HepG2 (cell line): ENCODE measurements at places on chromosomes 6 and 20. TPM values are rescaled to one million over a fixed set of nuclear protein-coding genes. Genes with fewer than 3 reads are reported as not detected.
A peak's percentile ranks its signal among the peaks of the same experiment; 100 is the strongest.

DNA sequence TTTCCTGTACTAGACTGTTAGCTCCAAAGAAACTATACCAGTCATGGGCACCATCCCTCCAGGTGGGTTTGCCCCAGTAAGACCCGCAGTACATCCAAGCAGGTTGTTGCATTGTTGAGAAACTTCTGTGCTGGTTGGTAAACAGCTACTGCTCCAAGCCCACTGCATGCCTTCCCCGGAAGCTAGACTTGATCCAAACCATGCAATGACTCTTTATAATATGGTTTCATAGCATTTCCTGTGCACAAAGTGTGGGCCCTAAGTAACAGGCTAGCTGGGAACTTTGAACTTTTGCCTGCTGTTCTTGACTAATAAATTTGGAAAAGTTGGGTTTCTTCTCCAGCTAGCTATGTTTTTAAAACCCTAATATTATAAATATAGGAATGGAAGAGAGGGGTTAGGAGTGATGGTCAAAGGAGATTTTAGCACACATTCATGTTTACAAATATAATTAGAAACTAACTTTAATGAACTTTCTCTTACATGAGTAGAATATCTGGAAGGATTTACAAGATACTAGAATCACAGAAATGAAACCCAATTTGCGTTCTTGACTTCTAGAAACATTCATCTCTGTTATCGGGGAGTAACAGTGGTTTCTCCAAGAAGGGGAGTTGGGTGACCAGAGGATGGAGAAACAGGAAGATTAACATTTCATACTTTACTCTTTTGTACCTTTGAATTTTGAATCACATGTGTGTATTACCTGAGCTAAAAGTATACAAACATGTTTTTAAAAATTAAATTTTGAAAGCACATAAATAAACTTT, 51.7 kb downstream of the GFOD1 start:
- no peak for DNase-seq
- H3K4me3 ChIP-seq = no peak overlapping the region
- H3K36me3 ChIP-seq = no peaks in the 10 kb centered on the region

DNA sequence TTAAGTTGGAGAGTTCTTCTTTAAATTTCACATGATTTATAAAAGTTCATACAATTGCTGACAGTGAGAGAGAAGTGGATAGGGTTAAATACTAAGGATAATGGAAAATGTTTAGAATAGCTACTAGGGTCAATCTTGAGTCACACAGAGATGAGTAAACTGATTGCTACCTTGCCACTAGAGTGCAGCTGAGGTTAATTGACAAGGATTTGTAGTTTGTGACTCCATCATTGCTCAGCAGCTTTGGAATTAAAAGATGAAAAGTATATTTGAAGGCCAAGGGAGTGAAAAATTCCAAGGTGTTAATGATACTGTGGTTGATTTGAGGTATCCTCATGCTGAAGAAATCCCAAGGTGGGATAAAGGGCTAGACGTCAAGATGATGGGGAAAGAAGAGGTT, 524.0 kb downstream of the UTRN start:
- no peaks in the 10 kb centered on the region for H3K4me1 ChIP-seq
- H3K27ac ChIP-seq = no peak overlapping the region
- H3K4me3 ChIP-seq = no peak overlapping the region
- DNase-seq = no peak
- H3K27me3 ChIP-seq = no peaks in the 10 kb centered on the region

DNA sequence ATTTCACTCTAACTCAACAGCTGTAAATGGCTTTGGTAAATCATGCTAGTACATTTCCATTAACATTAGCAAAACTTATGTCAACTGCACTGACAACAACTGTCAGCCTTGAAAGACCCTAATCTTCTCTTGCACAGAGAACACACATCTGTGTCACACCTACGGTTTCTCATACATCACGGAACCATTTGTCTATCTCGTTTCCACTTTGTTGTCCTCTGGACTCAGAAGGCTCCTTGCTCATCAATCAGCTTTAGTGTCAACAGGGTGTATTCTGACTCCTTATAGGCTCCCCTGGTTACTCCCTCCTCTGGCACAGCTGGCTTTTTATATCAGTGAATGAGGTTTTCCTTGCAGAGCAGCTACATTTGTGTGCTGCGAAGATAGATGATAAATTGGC, 49.3 kb downstream of the CD83 start:
- H3K36me3 ChIP-seq = no peaks in the 10 kb centered on the region
- H3K27me3 ChIP-seq = no peaks in the 10 kb centered on the region
- no peaks in the 10 kb centered on the region for H3K4me1 ChIP-seq
- DNase-seq = no peak
- no peak overlapping the region for H3K4me3 ChIP-seq

- no peak overlapping the region for H3K4me3 ChIP-seq
- H3K27ac ChIP-seq = no peak overlapping the region
- no peaks in the 10 kb centered on the region for H3K4me1 ChIP-seq
- H3K27me3 ChIP-seq = no peaks in the 10 kb centered on the region
These were observed 178.1 kb downstream of the RIMS1 start for GRCh38 chr6:72064399-72064975.

- H3K36me3 ChIP-seq = peaks cover 48% of the 10 kb centered on the region
- peaks cover 5% of the 10 kb centered on the region; the same call in 1 of the 2 replicates for H3K4me1 ChIP-seq
- no peaks in the 10 kb centered on the region for H3K27me3 ChIP-seq
- H3K4me3 ChIP-seq = no peak overlapping the region
- no peak overlapping the region for H3K27ac ChIP-seq
- DNase-seq = no peak
These were observed 62.2 kb downstream of the SMLR1 start for GRCh38 chr6:130889423-130889822.

DNA sequence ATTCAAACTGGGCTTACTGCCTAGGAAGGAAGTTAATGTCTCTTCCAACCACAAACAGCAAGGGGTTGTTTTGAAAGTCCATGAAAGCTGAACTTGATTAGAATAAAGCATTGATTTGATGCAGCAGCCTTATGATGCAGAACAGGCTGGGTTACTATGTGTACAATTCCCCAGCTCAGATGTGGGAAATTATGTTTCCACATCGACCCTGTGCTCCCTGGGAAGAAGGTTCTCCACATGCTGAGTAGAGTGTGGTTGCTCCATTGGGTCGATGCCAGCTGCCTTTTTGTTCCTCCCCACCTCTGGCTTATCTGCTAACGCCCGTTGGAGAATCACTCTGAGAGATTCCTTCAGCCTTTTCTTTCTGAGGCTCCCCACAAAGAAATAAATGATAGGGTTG, 1.2 kb downstream of the MAS1L start:
- no peak overlapping the region for H3K4me3 ChIP-seq
- H3K27ac ChIP-seq = no peak overlapping the region

DNA sequence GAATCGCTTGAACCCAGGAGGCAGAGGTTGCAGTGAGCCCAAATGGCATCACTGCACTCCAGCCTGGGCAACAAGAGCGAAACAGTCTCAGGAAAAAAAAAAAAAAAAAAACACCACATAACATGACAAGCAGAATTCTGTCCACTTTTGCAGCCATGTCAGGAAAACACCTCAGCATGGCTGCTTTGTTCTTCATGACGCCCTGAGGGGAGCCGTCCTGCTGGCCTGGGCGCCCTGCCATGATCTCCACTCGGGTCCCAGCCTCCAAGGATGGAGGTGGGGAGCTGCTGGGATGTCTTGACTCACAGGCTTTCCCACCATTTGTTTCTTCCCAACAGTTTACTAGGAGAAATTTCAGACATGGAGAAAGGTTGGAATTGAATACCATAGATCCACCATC, 42.2 kb downstream of the SNX9 start:
- H3K36me3 ChIP-seq = peaks cover 17% of the 10 kb centered on the region; the same call in 2 of the 3 replicates
- peaks cover 20% of the 10 kb centered on the region for H3K4me1 ChIP-seq
- no peaks in the 10 kb centered on the region for H3K27me3 ChIP-seq
- no peak for DNase-seq
- H3K4me3 ChIP-seq = no peak overlapping the region

DNA sequence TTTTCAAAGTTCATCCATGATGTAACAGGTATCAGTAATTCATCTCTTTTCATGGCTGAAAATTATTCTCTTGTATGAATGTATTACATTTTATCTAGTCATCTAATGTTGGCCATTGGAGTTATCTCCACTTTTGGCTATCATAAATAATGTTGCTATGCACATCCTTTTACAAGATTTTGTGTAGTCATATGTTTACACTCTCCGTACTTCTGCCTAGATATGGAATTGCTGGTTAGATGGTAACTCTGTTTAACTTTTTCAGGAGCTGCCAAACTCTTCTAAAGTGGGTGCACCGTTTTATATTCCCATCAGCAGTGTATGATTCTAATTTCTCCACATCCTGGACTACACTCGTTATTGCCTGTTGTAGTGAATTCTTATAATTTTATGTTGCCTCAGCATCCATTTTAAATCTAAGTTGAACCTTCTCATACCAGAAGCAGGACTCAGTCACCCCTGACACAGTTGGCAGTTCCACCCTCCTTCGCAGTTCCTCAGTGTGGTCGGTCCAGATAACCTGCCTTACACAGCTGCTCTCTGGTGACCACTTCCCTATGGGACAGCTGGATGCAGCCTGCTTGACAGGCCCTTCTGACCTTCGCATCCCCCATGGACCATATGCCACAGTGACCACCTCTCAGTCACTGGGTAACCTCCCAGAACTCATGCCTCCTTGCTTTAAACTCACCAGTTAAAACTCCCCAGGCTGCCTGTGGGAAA, 33.9 kb downstream of the KIZ start:
- no peaks in the 10 kb centered on the region for H3K27me3 ChIP-seq
- DNase-seq = no peak
- H3K4me1 ChIP-seq = no peaks in the 10 kb centered on the region
- H3K27ac ChIP-seq = no peak overlapping the region

GRCh38 chr6:105836889-105837288, 249.2 kb upstream of the PRDM1 start:
- no peaks in the 10 kb centered on the region for H3K36me3 ChIP-seq
- no peak for DNase-seq
- no peaks in the 10 kb centered on the region for H3K27me3 ChIP-seq
- no peak overlapping the region for H3K27ac ChIP-seq
- no peak overlapping the region for H3K4me3 ChIP-seq
- no peaks in the 10 kb centered on the region for H3K4me1 ChIP-seq

GRCh38 chr6:148803979-148804378, 57.1 kb downstream of the UST start:
- peaks cover 10% of the 10 kb centered on the region for H3K4me1 ChIP-seq
- DNase-seq = no peak
- no peak overlapping the region for H3K27ac ChIP-seq

DNA sequence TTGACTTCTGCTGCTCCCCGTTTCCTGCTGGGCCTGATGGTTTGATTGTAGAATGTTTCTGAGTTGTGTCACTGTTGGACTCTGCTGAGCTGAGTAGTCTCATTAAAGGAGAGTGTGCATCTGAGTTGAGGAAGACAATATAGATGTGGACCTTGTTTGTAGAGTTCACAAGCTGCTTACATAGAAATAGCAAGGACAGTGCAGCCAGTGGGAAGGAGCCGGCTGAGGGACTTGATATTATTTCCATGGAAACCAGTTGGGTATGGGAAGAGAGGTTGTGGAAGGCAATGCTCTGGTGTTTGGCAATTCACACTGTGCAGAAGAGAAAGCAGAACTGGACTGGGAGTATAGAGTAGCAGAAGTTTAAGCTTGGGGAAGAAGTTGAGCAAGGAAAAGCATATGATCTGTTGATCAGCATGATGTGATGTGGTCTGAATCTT, 14.8 kb downstream of the IGF2R start:
- peaks cover 88% of the 10 kb centered on the region for H3K4me1 ChIP-seq
- no peak for DNase-seq
- no peak overlapping the region for H3K4me3 ChIP-seq

GRCh38 chr20:17958373-17959256, 10.0 kb downstream of the SNX5 start:
- peaks cover 26% of the 10 kb centered on the region for H3K36me3 ChIP-seq
- no peaks in the 10 kb centered on the region for H3K27me3 ChIP-seq
- peak overlapping the region; percentile 97 for H3K27ac ChIP-seq
- H3K4me3 ChIP-seq = peak overlapping the region; percentile 11
- DNase-seq = peak; percentile 88

- H3K27me3 ChIP-seq = no peaks in the 10 kb centered on the region
- no peaks in the 10 kb centered on the region for H3K36me3 ChIP-seq
- H3K4me3 ChIP-seq = no peak overlapping the region
- H3K27ac ChIP-seq = no peak overlapping the region
- no peak for DNase-seq
These were observed 932.1 kb upstream of the MANEA start for GRCh38 chr6:94645191-94645590.

- peaks cover 30% of the 10 kb centered on the region; the same call in 2 of the 3 replicates for H3K27me3 ChIP-seq
- H3K36me3 ChIP-seq = no peaks in the 10 kb centered on the region
- no peaks in the 10 kb centered on the region for H3K4me1 ChIP-seq
These were observed 17.5 kb downstream of the SLC52A3 start for GRCh38 chr20:750801-751200.

Gene SALL4
- 0.17 and 0.33 TPM in 2 replicates for total RNA-seq

Gene RCAN2
- not detected in 2 replicates for total RNA-seq

Gene FUCA2
- 60.9 and 144 TPM in 2 replicates for total RNA-seq

Gene ADGRF5
- total RNA-seq = not detected in 2 replicates

Gene TMEM244
- total RNA-seq = not detected in 2 replicates

Gene ZBP1
- total RNA-seq = not detected in 2 replicates

Gene EYS
- 0.07 TPM in 1 of 2 replicates, not detected in the other for total RNA-seq

Gene DEFB129
- not detected in 2 replicates for total RNA-seq
